Stimulated activated CD4-positive, alpha-beta T cell treated with anti-CD3 and anti-CD28 coated beads, Interleukin-2, amount 100 ng/mL, for 24 hours (primary cell): ENCODE measurements at places on chromosomes 4 and X.

DNA sequence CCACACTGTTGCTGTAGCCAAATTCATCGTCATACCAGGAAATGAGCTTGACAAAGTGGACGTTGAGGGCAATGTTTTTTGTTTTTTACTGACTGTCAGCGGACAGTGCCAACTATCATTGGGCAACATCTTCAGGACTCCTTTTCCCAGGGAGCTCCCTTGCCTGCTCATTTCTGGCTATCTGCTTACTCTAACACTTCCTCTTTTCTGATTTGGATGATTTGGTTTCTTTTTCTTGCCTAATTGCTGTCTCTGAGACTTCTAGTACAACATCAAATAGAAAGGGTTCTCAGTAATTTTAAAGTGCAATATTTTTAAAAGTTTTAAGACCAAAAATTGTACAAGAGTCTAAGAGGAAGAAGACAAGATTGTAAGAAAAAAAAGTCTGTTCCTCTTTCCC lies 92.0 kb upstream of the KLHL4 start:
- DNase-seq = no peak

GRCh38 chr4:95358421-95358820 lies 190.4 kb downstream of the UNC5C start:
- DNase-seq = no peak

GRCh38 chr4:161252520-161253141 lies 911.2 kb downstream of the FSTL5 start:
- DNase-seq = no peak

DNA sequence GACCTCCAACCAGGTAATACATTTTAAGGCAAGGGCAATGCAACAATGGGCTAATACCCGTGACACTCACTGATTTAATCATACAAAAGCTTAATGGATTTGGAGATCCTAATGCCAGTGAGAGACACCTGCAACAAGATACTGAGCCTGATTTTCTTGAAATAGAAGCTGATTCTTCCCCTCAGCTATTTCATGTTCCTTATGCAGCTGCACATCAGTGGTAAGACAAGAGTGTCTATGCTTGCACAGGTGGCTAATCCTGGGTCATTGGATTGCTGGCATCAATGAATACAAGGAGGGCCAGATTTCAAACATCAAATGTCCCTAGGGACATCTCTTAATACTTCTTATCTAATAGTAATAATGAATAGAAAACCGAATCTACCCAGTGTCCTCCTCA lies 139.7 kb downstream of the PPARGC1A start:
- no peak for DNase-seq

DNA sequence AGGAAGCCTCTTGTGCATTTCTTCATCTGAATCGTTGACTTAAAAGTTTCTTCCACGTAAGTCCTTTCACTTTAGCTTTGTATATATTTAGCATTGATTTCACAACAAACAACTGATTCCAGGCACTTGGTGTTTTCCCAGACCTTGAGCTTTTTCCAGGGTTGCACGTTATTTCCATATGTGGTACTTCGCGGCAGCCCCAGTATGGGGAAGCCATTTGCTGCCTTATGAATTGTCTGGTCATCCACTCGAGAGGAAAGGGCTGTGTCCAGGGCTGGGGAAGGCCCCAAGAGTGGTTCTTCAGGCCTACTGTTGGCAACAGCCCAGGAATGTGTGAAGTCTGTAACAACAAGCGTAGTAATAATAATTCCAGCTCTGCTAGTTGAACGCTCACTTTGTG lies 2.8 kb upstream of the TLR8 start:
- no peak for DNase-seq

DNA sequence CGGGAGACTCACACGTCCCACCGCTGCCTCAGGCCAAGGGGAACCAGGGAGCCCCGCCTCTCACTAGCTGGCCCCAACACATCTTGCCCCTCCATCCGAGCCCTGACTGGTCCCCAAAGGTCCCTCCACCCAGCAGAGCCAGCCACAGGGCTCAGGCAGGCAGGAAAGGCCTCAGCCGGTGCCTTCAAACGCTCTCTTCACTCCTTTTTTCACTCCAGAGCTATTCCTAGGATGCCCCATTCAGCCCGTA lies 1.5 kb upstream of the ARHGAP4 start:
- DNase-seq = no peak

DNA sequence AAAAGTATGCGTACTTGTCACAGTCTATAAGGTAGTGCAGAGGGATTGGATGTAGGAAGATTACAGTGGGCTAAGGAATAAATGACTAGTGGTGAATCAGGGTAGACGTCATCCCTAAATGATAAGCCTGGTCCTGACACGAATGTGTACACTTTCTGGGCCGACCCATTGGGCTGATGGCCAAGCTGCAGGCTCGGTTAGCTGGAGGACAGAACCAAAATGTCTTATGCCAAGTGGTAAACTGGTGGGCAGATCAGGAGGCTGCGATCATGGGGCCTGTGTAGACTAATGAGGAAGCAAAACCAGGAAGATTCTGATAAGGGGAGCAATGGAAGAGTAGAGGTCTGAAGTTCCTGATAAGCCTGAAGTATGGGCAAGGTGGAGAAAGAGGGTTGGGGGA lies 272.8 kb upstream of the GATB start:
- DNase-seq = no peak

DNA sequence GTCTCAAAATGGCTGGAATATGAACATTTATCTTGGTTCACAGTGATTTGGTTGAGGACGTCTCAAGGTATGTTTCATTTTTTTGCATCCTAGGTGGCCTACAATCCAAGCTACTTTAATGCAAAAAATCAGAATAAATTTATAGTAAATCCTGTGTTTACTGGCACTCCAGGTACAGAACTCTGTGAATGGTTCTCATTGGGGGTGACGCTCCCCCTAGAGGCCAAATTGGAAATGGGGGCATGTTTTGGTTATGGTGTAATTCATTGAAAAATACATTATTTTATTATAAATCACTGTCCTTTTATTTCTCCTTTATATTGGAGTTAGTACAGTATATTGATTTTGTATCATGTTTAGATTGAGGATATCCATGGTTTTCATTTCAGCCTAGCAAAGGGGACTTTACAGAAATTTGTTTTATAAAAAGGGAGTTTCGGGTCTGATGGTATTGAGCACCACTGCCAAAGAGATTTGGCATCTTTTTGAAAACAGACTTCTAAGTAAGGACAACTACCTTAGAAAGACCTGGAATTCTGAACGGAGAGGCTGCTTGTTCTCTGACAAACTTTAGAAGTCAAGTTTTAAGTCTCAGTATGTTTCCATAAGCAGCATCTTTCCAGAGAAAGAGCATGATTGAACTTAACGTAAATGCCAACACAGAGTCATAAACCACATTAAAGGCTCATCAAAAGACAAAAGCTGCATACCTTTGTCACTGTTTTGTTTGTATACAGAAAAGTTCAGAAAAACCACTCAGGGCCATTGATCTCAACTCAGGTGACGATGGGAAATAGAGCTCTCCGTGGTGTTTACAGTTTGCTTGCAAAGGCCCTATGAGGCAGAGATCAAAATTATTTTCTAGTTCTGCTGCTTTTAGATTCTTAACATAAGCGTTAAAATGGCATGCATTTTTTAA lies 19.4 kb downstream of the MTM1 start:
- DNase-seq = peak; percentile 51

DNA sequence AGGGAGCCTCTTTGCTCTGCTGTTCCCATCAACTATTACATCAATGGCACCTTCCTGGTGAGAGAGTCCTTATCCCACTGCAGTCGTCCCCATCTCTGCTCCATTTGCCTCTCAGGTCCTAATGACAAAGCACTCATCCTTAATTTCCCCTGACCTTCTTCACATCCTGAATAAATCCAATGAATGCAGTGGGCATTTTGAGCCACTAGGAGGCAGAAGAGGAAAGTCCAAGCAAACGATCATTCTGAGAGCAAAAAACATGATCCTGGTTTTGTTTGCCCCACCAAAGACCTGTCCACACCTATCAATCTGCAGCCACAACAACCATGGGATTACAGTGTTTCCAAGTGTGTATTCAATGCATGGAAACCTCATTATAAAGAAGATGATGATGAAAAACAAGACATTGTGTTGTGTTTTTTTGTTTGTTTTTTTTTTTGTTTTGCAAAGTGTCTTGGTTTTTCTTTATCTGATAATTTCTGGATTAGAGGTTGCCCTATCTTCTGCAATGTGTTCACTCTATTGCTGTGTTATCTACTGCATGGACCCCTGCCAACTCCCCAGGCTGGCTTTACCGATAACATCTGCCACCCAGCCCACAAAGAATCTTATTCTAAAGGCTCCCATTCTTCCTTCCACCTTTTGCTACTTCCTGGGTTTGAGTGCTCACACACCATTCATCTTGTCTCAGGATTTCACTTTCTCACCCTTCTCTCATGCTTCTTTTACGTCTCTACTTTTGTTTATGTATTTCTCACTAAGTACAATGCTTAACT lies 207.2 kb downstream of the NLGN4X start:
- peak; percentile 17 for DNase-seq

DNA sequence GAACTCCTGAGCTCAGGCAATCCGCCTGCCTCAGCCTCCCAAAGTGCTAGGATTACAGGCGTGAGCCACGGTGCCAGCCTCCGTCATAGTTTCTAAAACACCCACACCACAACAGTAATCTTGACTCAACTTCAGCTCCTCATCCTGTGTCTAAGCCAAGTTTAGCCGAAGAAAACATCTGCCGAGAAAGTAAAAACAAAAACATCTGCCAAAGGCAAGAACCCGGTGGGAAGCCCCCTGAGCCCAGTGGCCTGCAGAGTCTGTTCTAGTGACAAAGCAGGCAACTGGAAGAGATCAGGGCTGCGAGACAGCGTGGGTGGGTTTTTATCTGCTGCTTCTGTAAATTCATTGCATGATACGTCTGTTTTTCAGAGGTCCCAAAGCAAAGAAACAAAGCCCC lies 26.6 kb upstream of the CD99 start:
- DNase-seq = no peak
